ENCODE measurements at places on chromosomes 4 and X.

DNA sequence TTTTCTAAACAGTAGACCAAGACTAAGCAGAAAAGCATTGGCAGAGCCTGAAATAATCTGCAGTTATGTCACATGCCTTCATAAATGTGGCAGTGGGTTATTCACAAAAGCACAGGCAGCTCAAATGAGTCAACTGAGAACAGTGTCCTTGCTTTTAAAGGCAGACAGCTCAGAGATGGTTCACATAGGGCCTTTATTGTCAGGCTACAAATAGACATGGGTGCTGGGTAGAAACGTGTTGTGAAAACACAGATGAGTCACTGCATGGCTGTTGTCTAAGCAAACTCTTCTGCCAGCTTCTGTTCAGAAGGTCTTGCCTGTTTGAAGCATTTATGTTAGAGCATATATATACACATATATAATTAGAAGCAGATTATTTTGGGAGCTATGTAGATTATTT lies 118.0 kb downstream of the SLC4A4 start:
- no peak for DNase-seq

DNA sequence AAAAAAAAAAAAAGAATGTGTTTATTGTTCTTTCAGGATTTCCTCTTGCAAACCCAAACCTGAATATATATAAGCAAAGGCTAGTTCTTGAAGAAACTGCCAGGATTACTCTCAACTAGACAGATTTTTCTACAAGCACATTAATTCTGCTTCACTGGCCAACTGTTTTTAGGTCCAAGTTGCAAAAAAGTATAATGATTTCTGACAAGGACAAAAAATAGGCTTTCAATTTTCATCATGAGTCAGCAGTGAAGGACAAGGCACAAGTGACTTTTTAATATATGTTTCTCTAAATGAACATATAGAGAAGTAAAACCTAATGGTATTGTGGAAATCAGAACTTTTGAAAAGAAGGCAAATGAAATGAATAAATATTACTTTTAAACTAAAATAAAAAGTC lies 73.7 kb downstream of the ELOVL6 start:
- DNase-seq, result no peak

DNA sequence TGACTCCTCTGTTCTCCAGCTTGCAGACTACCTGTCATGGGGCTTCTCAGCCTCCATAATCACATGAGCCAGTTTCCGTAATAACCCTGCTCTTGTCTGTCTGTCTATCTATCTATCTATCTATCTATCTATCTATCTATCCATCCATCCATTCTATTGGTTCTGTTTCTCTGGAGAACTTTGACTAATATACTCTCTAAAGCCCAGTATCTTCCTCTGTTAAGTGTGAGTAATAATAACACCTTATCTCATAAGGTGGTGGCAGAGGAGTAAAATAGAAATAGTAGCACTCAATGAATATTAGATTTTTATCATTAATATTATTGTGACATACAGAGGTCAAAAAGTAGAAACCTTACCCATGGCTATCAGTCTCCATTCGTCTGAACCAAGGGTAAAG lies 177.9 kb upstream of the PGRMC2 start:
- no peak for DNase-seq

- DNase-seq, result no peak
Observed at GRCh38 chrX:49767236-49767635, 61.9 kb upstream of the PAGE4 start.

DNA sequence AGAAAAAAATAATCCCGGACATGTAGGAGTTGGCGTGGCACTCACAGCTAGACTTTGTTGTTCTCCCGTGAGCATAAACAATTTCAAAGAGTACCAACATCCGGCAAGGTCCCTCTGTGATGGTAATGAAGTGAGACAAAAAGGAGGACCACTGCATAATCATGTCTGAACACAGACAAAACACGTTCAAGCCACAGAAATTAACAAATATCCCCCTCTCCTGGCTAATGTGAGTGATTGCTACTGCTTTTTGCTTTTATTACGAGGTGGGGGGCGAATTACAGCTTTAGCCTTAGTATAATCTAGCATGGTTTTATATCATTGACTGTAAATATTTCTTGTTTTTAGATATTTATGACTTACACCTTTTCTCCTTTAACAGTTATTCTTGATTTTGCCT lies 118.5 kb downstream of the PLS3 start:
- DNase-seq, result no peak

- no peak for DNase-seq
Observed at GRCh38 chr4:147108409-147108808, 162.7 kb upstream of the TTC29 start.

DNA sequence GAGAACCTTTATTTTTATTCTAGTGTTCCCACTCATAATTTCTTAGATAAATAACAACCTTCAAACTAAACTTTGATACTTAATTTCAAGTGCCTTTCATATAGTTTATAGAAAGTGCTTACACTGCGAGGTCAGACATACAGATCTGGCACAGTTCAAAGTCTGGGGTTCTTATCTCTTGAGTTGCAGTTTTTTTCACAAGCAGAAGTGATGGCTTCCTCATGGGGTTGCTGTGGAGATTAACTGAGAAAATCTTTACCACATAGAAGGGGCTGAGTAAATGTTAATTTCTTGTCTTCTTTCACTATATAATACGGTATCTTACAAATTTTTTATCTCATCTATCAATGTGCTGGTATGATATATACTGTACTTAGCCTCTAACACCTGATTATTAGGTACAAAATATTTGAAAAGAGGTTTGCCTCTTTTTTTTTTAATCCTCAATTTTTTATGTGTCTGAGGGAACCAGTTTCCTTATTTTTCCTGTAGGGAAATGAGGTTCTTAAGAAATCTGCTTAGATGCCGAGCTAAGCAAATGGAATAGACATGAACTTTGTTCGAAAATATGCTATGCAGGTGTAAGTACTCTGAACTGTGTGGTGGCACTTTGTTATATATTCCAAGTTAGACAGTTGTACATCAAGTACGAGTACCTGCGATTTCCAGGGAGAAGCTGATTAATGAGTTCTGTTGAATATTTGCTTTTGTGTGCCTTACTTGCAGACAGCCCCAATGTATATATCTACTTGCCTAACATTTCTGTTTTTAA lies 3.3 kb downstream of the ING2 start:
- DNase-seq, result no peak

DNA sequence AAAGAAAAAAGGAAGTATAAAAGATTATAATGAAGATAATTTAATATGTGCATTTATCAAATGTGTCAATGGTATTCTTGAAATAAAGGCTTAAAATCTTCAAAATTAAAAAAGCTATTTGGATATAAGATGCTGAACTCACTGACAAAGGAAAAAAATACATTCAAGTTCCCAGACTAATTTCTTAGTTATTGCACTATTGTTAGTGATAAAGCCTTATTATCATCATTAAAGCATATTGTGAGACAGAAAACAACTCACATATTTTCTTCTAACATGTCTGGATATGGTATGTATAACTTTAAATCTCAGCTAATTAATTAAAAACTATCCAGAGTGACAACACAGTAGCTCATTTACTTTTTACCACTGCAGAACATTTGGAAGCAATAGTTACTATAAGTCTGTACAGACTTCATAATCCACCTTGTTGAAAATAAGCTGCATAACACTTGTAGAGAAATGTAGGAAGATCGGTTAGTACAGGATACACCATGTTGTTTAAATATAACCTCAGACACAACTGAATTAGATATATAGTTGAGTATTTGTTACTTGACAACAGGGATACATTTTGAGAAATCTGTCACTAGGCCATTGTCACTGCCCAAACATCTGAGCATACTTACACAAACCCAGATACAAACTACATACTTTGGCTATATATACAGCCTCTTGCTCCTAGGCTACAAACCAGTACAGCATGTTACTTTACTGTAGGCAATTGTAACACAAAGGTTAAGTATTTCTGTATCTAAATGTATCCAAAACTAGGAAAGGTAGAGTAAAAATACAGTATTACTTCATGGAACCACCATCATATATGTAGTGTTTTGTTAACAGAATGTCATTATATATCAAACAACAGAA lies 12.8 kb upstream of the FAM200B start:
- no peak for DNase-seq

GRCh38 chr4:149166365-149166764 lies 649.3 kb downstream of the IQCM start:
- DNase-seq, result no peak

- DNase-seq, result no peak
Observed at GRCh38 chrX:45823536-45823935, 622.9 kb upstream of the DIPK2B start.

- DNase-seq, result no peak
Observed at GRCh38 chr4:136664988-136665387, 867.3 kb downstream of the PCDH18 start.

DNA sequence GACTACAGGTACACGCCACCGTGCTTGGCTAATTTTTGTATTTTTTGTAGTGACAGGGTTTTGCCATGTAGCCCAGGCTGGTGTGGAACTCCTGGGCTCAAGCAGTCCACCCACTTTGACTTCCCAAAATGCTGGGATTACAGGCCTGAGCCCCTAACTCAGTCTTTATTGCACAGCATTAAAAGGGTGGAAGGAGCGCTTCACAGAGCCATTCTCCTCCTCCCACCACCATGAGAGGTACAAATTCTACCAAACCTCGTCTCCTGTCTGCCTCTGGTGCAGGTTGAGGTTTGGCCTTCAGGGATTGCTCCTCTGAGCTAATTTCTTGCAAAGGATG lies 52.3 kb downstream of the TLR10 start:
- DNase-seq, result no peak

- no peak for DNase-seq
Observed at GRCh38 chrX:137428766-137429591, 136.9 kb upstream of the ZIC3 start.

DNA sequence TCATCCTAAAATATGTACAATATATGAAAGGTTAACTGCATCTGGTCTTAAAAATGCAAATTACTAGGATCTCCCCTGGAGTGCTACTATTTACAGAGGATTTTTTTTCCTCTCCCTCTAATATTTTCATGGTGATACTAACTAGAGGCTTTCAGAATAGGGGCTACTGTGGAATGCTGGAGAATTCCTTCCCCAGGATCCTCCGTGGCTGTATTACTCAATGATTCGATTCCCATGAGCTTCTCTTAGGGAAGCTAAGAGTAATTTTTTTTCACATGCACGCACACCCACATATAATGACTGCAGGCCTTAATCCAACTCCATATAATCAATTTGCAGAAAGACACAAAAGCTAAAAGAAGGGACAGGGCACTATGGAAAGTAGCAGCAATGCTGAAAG lies 184.7 kb downstream of the ARHGAP6 start:
- no peak for DNase-seq

- no peak for DNase-seq
Observed at GRCh38 chr4:181863856-181864255, 379.3 kb upstream of the TENM3 start.

GRCh38 chrX:92213786-92214185 lies 434.6 kb downstream of the PCDH11X start:
- no peak for DNase-seq

GRCh38 chr4:76498550-76498949 lies 63.5 kb downstream of the SHROOM3 start:
- no peak for DNase-seq

DNA sequence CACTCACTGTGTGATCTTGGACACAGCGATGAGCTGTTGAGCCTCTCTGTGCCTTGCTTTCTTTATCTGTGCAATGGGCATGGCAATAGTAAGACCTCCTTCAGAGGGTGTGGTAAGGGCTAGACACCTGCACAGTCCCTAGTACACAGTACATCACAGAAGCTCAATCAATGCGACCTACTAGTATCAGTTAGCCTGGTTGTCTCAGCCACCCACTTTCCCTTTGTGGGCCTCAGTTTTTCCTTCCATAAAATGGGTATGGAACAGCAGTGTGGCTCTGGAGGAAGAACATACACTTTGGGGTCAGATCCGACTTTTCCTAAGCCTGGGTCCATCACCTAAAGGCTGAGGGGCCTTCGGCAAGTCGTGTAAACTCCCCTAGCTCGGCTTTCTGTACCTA lies 3.5 kb upstream of the HTRA3 start:
- DNase-seq, result no peak

GRCh38 chr4:76090241-76090691 lies 15.8 kb downstream of the ART3 start:
- DNase-seq, result peak; percentile 24

GRCh38 chr4:151204925-151205524 lies 71.9 kb upstream of the PRSS48 start:
- no peak for DNase-seq

DNA sequence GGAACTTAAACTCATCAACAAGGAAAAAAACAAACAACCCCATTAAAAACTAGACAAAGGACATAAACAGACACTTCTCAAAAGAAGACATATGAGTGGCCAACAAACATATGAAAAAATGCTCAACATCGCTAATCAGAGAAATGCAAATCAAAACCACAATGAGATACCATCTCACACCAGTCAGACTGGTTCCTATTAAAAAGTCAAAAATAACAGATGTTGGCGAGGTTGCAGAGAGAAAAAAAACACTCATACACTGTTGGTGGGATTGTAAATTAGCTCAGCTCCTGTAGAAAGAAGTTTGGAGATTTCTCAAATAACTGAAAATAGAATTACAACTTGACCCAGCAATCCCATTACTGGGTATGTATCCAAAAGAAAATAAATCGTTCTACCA lies 28.7 kb downstream of the APLN start:
- no peak for DNase-seq

GRCh38 chr4:173520921-173521466 lies 9.0 kb downstream of the HAND2 start:
- DNase-seq, result no peak

- no peak for DNase-seq
Observed at GRCh38 chr4:184849185-184849584, 23.4 kb upstream of the ACSL1 start.

GRCh38 chr4:37653601-37654000 lies 32.6 kb downstream of the RELL1 start:
- DNase-seq, result no peak

GRCh38 chr4:64022560-64022959 lies 386.7 kb downstream of the TECRL start:
- no peak for DNase-seq

DNA sequence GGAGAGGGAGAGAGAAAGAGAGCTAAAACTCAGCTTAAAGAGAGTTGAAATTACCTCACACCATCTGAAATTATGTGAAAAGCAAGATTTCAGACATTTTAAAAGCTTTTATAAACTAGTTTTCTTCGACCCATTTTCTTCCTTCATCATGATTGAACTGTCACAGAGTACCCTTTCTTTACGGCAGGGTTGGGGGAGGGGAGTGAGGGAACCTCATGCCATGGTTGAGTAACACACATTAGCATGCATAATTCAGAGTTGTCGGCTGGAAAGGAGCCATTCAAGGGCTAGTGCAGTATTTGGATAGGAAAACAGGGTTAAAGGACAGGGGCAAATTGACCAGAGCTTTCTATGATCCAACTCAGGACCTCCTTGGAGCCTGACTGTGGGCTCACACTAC lies 46.2 kb downstream of the PCDH19 start:
- no peak for DNase-seq

GRCh38 chr4:138775890-138776289 lies 239.7 kb upstream of the NOCT start:
- DNase-seq, result no peak

All from HS-27A (cell line).